ENCODE measurements at places on chromosomes 4 and X.

DNA sequence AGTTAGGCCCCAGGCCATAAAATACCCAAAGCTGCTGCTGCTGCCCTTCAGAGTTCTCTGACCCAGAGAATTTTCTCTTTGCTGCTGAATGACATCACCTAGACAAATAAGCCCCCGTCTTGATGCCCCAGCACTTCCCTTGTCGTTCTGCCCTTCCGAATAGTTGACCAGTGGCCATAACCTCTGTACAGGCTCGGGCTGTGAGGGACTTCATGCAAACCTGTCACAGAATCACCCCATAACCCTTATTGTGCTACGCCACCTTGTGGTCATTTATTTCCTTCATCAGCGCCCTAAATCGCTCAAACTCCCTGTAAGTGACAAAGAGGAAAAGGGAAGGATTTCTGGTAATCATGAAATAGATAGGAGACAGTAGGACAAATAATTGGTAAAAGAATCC, 18.8 kb downstream of the SPACA5 start:
- DNase-seq: peak; percentile 83

DNA sequence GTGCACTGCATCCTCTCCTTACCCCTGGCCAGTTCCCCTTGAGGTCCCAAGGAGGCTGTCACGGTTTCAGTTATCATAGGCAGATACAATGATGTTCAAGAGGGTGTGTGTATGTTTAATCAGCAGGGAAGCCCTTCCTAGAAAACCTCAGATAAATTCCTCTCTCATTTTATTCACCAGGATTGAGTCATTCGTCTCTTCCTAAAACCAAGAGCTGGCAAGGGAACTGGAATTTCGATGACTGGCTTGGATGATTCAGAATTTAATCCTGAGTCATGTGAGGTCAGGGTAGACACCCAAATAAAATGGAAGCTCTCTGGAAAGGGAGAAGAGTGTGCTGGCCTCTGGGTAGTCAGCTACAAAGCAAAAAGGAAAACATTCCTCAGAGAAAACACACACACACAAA, 106.2 kb upstream of the RAPGEF2 start:
- peak; percentile 93 for DNase-seq

- DNase-seq: no peak
Measured at GRCh38 chr4:155837203-155837796, 28.8 kb downstream of the ASIC5 start.

DNA sequence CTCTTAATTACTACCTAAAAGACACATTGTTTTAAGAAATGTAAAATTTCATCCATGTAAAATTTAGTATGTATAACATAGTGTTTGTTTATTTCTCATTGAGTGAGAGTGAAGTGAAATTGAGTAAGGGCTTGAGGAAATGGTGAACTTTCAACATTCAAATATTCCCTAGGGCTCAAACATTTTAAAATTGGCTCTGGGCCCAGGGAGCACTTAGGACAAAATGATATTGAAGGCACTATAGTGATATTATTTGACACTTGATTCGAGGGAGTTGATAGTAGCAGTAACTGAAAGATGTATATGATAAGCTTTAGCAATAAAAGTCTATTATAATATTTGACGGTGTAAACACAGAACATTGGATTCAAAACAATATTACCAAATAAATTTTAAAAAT, 1244.0 kb upstream of the TENM3 start:
- DNase-seq: peak; percentile 21

- no peak for DNase-seq
Measured at GRCh38 chrX:72030431-72030830, 101.3 kb downstream of the RTL5 start.

DNA sequence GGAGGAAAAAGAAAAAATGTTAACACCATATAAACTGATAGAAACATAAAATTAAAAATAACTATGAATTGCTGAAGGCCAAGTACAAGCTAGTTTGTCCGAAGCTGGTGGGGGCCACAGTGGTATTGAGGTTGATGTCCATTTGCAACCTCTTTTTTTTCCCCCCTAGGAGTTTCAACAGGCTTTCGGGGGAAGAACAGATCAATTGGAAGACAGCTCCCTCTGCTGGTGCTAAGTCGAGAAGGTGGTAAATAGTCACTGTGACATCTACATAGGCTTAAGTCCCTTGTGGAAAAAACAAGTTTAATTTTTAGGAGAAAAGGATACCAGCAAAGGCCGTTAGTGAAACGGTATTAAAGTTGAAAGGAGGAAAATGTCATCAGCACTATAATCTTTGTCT, 115.7 kb upstream of the ZXDA start:
- DNase-seq: peak; percentile 34

- DNase-seq: no peak
Measured at GRCh38 chrX:8025705-8026104, 98.5 kb upstream of the PNPLA4 start.

- no peak for DNase-seq
Measured at GRCh38 chr4:102732678-102733077, 28.1 kb downstream of the MANBA start.

DNA sequence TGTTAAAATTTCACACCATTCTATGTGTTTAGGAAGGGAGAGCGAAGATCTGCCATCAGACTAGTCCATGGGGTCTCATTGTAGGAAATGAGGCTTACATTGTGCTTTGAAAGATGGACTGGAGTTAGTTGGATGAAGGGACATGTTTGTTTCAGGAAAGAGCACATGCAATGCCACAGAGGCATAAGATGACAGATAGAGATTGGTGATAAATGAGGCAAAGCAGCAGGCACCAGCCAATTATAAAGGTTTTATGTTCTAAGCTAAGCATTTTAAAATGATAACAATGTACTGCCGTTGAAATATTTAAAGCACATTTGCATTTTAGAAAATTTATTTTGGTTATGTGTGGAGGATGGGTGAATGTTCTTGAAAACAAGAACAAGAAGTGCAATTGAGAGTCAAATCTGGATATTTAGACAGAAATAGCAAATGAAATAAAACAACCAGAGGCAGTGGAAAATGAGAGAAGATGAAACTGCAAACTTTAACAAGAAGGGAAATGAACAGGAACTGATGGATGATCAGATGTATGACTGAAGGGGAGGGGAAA, 957.2 kb downstream of the FSTL5 start:
- DNase-seq: no peak

DNA sequence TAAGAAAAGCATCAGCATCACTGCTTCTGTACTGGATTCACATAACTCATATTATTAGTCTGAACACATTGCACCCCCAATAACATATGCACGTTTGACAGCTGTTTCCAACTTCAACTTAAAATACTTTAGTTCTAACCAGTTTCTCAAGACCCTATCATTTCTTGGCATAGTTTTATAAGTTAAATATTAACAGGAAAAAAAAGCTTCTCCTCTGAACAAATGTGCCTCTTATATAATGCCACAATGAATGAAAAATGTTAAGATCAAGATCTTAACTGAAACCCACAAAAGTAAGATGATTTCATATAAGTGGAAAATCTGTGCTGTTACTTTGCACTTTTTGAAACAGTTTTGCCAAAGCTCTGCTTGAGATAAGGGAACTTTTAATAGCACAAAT, 652.8 kb upstream of the FAM241A start:
- peak; percentile 50 for DNase-seq

DNA sequence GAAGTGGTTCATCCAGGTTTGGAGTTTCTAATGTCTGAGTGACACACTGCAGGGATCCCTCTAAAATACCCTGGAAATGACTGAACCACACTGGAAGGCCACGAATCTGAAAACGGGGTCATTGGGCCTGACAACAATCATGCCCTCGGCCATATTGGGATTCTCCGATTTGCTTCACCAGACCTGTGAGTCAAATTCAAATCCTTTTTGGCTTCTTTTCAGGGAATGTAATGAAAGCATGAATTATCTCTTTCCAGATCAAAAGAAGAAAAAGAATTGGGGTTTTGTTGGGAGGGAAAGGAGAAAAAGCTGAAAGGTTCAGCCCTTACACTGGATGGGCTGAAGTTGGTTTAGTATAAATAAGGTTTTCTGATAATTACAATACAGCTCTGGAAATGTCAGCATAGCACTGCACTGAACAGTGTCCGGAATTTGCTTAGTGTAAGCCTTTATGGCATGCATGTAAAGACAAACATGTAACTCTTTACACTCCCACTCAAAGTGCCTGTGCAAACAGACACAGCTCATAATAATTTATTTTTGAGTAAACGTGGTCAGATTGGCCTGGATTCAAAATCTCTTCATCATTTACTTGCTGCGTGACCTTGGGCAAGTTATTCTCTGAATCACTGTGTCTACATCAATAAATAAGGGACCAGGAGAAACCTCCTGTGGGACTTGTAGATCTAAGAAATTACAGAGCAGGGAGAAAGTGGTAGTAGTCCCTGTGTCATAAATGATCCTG, 21.4 kb downstream of the CT47C1 start:
- DNase-seq: peak; percentile 0

GRCh38 chr4:39898015-39898414, 79.7 kb downstream of the PDS5A start:
- DNase-seq: no peak

DNA sequence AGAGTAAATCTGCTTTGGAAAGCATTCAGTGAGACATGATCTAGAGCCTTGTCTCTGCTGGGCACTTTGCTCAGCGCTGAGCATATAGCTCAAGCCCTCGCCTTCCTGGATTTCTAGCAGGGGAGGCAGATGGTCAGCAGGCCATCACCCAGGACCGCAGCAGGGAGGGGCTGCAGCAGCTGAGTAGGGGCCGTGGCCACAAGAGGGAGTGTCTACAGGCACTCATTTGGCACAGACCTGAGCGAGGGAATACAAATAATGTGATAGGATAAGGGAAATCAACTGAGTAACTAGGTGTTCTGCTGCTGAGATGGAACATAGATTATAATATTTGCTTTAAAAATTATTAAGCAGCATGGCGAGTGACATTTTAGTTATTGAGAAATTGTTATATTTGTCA, 30.2 kb downstream of the OFD1 start:
- peak; percentile 23 for DNase-seq

DNA sequence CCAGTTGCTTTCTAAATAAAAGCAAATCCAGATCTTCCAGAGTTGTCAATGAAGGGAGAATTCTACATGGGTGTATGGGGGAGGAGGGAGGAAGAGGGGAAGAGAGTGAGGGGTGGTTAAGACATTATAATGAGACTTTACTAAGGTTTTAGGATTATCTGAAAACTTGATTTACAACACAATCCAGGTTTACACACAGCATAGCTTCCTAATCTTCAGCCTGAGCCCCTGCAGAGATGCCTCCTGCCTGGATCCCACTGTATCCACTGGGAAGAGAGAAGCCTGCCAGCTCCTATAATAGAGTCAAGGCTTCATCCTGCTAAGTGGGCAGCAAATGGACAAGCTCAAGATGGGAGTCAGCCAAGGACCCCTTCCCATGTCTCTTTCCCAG, 85.6 kb upstream of the KIT start:
- no peak for DNase-seq

- DNase-seq: no peak
Measured at GRCh38 chrX:118526149-118526548, 30.5 kb downstream of the DOCK11 start.

DNA sequence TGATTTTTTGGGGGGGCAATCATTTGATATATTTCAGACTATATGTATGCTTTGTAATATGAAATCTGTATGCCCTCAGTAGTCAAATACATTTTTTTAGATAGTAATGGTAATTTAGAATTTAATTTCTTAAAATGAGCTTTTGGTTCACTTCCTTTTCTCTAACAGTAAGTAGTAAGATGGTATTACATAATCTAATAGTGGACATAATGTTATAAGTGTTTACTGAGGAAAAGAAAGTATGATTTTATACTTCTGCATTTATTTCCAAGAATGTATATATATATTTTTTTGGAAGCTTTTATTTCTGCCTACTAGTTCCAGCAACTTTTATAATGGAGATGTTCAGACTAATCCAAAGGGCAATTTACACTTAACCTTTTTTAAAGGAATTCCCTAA, 1450.7 kb upstream of the TENM3 start:
- no peak for DNase-seq

DNA sequence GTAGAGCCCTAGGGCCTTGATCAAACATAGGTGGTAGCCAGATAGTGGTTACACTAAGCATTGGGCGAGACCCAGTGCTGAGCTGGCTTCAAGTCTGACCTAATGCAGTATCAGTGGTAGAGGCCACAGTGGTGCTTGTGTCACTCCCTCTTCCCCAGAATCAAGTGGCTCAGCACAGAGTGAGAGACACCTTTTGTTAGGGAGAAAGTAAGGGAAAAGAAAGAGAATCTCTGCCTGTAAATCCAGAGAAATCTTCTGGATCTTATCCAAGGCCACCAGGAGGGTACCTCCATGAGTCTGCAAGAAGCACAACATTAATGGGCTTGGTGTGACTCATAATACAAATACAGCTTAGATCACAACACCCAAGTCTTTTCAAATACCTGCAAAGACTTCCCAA, 117.7 kb upstream of the SLC6A14 start:
- no peak for DNase-seq

DNA sequence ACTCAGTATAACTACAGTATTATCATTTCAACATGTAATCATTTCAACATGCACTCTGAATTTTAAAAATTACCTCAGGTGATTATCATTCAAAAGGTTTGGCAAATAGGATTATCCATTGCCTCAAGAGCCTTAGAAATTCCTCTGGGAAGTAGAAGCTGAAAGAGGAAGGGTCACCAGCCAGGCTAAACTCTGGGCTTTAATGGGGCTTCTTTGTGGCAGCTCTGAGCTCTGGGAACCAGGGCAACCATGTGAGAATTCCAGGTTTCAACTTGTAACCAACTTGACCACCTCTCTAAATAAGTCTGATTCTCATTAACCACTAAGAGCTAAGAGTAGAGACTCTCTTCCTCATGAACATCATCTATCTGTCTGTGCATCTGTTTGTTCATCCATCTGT, 117.2 kb upstream of the MED14 start:
- no peak for DNase-seq

GRCh38 chrX:119887721-119888425, 7.8 kb upstream of the AKAP14 start:
- DNase-seq: peak; percentile 72

DNA sequence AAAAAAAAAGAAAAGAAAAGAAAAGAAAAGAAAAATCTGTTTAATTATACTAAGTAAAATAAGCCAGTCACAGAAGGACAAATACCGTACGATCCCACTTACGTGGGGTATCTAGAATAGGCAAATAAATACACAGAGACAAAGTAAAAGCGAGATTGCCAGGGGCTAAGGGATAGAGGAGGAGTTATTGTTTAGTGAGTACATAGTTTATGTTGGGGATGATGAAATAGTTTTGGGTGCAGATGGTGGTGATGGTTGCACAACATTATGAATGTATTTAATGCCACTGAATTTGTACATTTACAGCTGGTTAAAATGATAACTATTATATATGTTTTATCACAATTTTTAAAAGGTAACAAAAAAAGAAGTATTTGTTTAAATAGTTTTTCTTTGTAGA, 7.1 kb downstream of the CA5B start:
- peak; percentile 82 for DNase-seq

DNA sequence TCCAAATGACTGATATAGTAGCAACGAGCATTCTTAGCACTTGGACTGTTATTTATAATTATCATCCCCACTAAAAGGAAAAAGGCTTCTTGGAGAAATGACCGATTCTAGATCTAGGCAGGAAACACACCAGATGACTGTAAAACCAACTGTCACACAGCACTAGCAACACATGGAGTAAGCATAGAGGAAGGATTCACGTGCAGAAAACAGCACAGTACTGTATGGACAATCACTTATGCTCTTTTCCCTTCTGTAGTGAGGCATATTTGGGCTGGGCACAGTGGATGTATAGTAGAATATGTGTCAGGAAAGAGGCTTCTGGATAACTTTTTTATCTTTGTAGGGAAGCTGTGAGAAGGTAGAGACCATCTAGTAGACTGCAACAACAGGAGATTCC, 6.0 kb upstream of the COPS4 start:
- DNase-seq: no peak

GRCh38 chr4:77994194-77994721, 62.9 kb upstream of the FRAS1 start:
- DNase-seq: peak; percentile 88

- no peak for DNase-seq
Measured at GRCh38 chr4:37197899-37198298, 46.6 kb upstream of the NWD2 start.
